ENCODE measurements at places on chromosomes 3 and 15. TPM values are rescaled to one million over a fixed set of nuclear protein-coding genes. Genes with fewer than 3 reads are reported as not detected.

DNA sequence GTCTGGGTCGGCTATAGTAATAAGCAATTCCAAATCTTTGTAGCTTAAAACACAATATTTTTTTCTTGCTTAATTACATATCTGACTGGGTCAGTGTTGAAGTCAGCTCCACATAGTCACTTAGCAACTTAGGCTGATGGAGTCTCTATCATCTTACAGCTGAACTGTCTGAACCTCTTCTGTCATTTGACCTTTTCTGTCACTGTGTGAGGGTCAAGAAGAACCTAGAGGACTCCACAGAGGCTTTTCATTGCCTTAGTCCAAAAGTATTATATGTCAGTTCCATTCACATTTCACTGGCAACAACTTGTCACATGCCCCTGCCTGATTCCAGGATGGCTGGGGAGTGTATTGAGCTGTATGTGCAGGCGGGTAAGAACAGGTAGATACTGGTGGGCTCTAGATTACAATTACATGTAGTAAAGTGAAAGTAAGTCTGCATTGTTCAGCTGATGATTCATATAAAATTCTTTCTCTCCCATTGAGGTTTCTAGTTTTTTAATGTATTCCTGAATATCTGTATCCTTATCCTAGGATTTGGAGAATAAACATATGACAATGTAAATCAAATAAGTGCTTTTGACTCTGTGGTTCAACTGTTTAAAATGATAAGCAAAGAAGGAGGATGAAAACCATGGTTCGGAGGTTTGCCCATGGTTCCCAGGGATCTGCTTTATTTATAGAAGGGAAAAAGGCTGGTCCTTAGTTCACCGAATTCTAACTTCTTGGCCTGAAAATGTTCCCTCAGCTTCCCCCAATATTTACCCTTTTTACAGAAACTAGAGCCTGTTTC is 5.8 kb upstream of the ARPP21 start:
- DNase-seq = peak; percentile 37

Gene LRRIQ4
- not detected for total RNA-seq

Gene TNIK
- total RNA-seq = 0.45 TPM

Gene RARB
- not detected for total RNA-seq

DNA sequence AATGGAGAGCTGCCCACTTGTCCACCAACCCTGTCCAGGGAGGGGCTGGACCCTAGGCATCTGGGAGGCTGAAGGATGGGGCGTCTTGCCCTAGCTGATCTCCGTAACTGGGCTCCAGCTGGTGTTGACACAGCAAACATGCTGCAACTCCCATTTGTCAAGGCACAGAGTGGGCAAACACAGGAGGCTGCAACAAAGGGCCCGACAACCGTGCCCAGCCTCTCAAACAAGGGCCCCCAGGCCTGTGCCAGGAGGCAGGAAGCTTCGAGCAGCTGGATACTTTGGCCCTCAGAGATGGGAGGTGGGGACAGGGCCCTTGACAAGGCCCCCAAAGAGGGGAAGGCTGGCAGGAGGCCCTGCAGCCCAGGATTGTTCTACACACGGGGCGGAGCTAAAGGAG is 64.2 kb upstream of the TMEM115 start:
- DNase-seq = no peak

Gene FOXB1
- not detected for total RNA-seq

GRCh38 chr3:100697723-100698285 is 11.5 kb upstream of the TFG start:
- peak; percentile 79 for DNase-seq
